Naive thymus-derived CD4-positive, alpha-beta T cell (primary cell): ENCODE measurements at places on chromosomes 11 and 22.

GRCh38 chr22:28442711-28443525 lies 236.7 kb downstream of the TTC28 start:
- DNase-seq: no peak

GRCh38 chr11:118649941-118650340 lies 29.5 kb downstream of the TREH start:
- no peak for DNase-seq

DNA sequence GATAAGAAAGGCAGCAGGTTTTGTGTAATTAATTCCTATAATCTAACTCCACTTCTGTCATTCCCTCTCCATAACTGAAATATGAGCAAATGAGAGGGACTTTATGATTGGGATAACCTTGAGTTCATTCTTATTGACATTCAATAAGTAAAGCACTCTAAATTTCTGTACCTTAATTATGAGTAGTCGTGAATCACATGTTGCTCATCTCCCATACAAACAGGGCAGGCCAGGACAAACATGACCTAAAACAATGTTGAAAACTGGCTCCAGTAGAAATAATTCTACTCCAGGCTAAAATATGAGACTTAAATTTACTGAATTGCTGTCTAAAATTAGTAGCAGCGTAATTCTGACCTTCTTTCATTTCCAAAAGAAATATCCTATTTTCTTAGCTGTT lies 505.4 kb downstream of the NELL1 start:
- no peak for DNase-seq

DNA sequence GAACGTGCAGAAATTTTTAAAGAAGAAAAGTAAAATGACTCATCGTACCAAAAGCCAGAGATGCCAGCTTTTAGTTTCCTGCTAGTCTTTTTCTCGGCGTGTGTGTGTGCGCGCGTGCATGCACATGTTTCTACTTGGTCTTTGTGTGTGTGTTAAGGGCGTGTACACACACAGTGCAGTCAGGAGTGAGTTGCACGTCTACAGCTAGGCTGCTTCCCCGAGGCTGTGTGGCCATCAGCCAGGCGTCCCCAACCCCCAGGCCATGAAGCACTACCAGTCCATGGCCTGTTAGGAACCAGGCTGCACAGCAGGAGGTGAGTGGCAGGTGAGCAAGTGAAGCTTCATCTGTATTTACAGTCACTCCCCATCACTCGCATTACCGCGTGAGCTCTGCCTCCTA lies 36.4 kb downstream of the KCNQ1 start:
- no peak for DNase-seq

GRCh38 chr22:42190274-42190673 lies 59.7 kb upstream of the CYP2D6 start:
- DNase-seq: no peak

- DNase-seq: no peak
Measured at GRCh38 chr22:17579535-17579981, 16.3 kb downstream of the SLC25A18 start.

DNA sequence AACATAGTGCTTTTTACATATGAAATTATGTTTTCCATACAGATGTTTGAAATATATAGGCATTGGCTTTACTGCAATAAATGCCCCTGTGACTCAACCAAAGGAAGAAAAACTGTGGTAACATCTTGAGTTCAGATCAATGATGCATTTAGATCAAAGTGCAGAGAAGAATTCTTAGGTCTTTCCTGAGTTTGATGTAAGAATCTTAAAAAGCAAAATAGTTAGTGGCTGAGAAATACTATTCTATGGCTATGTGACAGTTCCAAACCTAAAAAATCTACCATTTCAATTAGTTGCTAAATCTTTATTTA lies 93.7 kb downstream of the SOX6 start:
- DNase-seq: no peak

DNA sequence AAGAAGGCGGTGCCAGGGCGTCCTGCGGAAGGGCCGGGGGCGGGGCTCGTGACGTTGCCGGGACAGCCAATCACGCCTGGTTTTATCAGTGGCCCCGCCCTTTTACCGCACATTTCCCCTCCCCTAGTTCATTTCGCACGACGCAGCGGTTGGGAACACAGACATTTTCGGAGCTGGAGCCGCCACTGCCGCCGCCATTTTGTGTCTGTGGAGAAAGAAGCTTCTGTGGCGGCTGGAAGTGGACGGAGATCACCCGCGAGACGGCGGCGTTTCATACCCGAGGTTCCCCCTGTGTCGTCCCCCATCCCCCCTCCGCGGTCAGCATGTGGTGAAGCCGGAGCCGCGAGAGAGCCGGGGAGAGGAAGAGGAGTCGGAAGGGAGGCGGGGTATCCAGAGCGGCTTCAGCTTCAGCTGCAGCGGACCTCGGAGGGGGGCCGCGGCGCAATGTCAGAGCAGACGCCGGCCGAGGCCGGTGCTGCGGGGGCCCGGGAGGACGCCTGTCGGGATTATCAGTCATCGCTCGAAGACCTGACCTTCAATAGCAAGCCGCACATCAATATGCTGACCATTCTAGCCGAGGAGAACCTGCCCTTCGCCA lies at the start of gene PCF11:
Gene PCF11 (plus strand): TSS at position 136 of the 598 bp plus-strand sequence. CDS start 309 bp downstream, at position 445.
- DNase-seq: no peak

- DNase-seq: no peak
Measured at GRCh38 chr22:29301716-29302401, 4.6 kb upstream of the GAS2L1 start.

- no peak for DNase-seq
Measured at GRCh38 chr11:46452918-46453517, 61.4 kb upstream of the CHRM4 start.
